Esophagus squamous epithelium (tissue), 5 donors: ENCODE measurements at places on chromosomes 6 and 20.

GRCh38 chr20:52379723-52380336 is 188.3 kb upstream of the ZFP64 start:
- no peak for DNase-seq

DNA sequence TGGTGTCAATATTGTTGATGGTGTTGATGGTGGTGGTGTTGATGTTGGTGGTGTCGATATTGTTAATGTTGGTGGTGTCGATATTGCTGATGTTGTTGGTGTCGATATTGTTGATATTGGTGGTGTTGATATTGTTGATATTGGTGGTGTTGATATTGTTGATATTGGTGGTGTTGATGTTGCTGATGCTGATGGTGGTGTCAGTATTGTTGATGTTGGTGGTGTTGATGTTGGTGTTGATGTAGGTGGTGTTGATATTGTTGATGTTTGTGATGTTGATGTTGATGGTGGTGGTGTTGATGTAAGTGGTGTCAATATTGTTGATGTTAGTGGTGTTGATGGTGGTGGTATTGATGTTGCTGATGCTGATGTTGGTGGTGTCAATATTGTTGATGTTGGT is 240.0 kb downstream of the CDH4 start:
- no peak for DNase-seq

GRCh38 chr6:10595731-10596664 is 74.8 kb downstream of the GCNT2 start:
- DNase-seq = no peak

DNA sequence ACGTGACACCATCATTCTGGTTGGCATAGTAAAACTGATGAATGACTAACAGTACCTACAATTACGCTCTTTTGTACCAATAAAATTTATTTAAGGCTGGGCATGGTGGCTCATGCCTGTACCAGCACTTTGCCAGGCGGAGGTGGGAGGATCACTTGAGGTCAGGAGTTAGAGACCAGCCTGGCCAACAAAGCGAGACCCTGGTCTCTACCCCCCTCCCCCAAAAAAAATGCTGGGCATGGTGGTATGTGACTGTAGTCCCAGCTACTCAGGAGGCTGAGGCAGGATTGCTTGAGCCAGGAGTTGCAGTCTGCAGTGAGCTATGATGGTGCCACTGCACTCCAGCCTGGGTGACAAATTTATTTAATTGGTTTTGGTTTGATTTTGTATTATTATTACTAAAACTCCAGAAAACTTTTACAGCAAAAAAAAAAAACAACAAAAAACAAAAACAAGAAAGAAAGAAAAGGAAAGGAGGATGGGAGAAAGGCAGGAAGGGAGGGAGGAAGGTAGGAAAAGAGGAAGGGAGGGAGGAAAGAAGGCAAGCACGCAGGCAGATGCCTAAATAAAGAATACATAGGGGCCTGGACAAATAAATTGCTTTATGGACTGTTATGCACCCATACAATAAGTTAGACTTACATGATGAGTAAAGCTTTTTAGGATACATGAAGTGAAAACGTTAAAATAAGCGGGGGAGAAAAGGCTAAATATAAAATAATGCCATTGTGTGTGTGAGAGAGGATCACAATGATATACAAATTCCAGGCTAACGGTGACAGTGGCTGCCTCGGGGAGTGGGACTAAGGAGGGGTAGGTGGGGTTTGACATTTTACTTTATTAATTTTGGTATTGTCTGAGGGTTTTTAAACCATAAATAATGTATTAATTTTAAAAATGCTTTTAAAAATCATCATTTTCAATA is 682 bp upstream of the ZSCAN9 start:
- no peak for DNase-seq

DNA sequence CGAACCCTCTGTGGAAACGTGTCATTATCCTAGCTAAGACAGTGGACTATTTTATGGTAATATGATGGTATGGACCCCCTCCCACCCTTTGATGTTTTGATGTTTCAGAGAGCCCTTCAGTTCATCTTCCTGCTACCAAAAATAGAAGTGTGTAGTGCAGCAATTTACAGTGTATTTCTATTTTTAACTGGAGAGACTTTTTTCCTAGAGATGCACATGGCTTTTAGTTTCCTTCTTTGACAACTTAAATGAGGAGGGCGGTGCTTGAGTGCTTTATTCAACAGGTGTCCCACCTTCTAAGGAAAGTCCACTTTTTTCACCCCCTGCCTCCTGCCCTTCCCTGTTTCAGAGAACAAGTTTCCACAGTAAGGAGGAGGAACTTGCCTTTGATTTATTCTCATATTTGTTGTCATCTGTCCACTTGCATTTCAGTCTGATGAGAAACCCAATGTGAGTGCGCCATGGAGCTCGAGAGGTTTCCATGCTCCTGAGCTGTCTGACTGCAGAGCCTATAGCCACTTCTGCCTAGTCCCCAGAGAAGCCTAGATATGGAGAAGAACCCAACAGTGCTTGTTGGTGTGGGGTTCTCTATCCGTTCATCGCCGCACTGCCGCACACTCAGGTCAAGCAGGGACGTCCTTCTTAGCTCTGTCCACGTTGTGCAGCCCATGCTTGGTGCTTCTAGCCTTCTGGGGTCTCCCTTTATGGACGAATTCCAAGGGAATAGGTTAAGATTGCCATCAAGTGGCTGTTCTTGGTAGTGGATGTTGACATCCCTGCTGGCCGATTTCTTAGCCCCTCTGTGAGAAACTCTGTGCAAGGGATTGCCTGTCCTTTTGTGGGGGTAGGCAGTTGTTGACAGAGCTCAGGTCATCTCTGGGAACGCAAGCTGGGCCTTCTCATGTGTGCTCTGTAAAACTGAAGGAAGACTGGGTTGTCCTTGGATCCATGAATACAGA is 144.2 kb downstream of the JARID2 start:
- no peak for DNase-seq

- DNase-seq = no peak
These were observed at the start of gene ID4 for GRCh38 chr6:19836799-19837510. Gene ID4 (plus strand): TSS chr6:19837370. CDS start chr6:19837755, 385 bp downstream.

- no peak for DNase-seq
These were observed 224.9 kb downstream of the FARS2 start for GRCh38 chr6:5486214-5486613.

DNA sequence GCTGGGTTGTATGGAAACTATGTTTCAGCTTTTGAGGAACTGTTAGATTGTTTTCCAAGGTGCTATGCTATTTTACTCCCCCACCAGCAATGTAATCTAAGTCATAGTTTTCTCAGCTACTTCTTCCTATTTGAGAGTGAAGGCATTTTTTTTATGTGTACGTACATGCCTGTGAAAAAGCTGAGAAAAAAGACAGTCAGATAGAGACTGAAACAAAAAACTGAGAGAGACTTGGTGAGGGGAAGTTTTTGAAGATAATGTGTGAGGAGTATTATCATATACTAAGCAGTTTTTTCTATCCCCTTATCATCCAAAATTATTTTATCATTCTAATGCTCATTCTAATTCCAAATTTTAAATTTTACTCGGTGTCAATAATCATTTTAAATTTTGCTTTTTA is 780.0 kb downstream of the BCKDHB start:
- no peak for DNase-seq

DNA sequence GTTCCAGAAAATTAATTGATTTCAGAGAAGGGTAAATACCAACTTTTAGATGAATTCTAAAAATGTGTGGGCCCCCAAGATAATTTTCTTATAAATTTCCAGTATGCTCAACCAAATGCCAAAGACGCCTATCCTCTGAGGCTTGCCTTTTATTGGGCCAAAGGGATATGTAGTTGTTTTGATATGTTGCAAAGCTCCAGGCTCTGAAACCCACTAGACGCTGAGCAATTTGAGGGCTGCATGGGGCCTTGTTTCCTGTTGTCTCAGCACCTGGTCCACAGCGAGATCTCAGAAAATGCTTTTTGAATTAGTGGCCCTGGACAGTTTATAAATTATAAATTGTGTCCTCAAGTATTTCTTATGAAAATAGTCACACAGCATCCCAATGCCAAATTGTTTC is 397.2 kb downstream of the SAMD5 start:
- DNase-seq = no peak

- DNase-seq = no peak
These were observed 706 bp downstream of the ZNF184 start for GRCh38 chr6:27472182-27472616.

DNA sequence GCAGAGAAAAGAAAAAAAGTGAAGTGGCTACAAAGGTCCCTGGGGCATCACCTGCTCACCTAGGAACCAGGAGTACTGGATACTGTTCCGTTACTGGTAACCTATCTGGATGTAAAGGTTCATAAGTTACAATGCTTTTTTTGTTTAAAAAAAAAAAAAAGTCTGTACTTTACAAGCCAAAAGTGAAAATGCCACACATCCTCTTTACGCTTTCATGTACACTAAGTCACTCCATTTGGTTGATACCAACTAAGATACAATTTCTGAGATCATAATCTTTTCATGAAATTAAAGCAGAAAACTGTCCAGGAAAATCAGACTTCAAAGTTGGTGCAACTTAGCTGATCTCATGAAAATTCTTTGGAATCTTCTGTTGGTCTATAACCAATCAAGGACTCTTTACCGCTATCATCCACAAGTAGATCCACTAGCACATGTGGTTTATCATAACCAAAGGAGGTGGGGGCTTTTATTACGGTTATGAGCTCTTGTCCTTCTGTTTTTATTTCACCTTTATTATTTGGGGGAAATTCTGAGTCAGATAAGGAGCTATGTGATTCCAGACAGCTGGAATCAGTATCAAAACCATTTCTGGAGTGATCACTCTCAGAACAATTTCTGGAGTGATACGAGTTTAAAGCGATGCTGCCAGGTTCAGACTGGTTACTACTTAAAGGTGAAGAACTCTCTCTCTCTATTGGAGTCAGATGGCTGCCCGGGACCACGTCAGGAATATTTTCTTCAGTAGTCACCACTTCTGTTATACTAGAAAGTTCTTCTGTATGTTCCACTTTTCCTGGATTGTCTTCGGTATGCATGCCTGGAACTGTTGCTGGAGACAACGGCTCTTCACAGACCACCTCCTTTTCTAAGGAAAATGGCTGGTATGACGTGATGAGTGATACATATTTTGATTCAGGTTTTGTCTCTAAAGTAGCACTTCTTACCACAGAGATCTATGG is 21.2 kb downstream of the IFNGR1 start:
- no peak for DNase-seq
